ENCODE measurements at places on chromosomes 12 and 14. TPM values are rescaled to one million over a fixed set of nuclear protein-coding genes. Genes with fewer than 3 reads are reported as not detected.

The MIS18BP1 gene
- 131 TPM for total RNA-seq

The SERPINA10 gene
- total RNA-seq, result not detected

The CPNE6 gene
- total RNA-seq, result not detected

DNA sequence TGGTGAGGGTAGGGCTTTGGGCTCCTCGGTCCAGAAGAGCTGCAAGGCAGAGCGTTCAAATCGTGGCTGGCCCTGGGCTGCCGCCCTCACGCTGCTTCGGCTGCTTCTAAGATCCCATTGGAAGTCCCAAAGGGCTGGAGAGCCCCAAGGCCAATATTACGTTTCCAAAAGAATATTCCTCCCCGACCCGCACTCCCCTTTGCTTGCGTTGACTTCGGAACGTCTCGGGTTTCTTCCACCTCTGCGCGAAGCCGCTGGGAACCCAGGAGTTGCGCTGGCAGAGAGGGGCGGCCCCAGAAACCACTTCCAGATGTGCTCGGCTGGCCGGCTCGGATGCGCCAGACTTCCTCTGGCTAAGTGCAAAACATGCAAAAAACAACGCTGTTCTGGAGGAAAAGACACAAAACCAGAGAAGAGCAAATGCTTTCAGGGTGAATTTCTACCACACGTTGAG, at the start of gene GLT8D2:
Gene GLT8D2, minus strand, starts transcription at position 285 of the 454 bp plus-strand sequence. CDS start 30,539 bp downstream, outside the sequence.
- no peak for DNase-seq

- no peak for DNase-seq
Observed at GRCh38 chr12:116698554-116699075, 39.3 kb downstream of the SPRING1 start.

DNA sequence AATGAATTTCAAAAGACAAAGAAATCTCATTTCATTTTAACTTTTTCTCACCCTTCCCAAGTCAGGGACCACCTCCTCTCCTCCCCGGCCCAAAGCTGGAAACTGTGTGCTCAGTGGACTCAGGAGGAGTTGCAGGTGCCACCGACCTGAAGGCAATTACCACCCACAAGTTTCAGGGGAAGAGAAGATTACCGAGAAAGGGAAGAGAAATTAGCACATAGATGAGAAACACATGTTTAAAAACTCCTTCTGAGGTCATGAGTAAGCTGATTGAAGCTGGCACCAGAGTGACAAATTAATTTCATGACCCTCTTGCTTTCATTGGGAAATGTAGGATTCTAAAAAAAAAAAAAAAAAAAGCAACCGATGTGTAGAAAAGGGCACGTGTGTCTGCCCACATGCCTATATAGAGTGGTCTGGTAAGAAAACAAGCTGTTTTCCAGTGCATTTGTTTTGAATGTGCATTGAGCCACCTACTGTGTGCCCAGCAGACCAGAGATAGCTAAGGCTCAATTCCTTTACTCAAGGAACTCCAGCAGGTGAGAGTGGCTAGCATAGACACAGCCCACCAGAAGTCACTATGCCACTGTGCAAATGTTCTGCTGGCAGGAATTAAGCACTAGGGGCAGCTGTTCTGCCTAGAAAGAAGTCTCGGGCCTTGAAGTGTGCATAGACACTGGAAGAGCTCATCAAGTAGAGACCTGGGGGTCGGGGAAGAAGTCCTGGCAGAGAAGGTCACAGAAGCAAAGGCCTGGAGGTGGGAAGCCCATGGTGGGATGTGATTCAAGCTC, 30.5 kb downstream of the DPF3 start:
- DNase-seq, result no peak

- no peak for DNase-seq
Observed at GRCh38 chr12:104687823-104688573, 231.2 kb downstream of the CHST11 start.

Data from OCI-LY7 (cell line).